ENCODE measurements at places on chromosomes 2 and 18.

- DNase-seq = no peak
These were observed 26.6 kb downstream of the CD28 start for GRCh38 chr2:203732953-203733510.

GRCh38 chr18:72935744-72936143 is 68.0 kb upstream of the NETO1 start:
- no peak for DNase-seq

DNA sequence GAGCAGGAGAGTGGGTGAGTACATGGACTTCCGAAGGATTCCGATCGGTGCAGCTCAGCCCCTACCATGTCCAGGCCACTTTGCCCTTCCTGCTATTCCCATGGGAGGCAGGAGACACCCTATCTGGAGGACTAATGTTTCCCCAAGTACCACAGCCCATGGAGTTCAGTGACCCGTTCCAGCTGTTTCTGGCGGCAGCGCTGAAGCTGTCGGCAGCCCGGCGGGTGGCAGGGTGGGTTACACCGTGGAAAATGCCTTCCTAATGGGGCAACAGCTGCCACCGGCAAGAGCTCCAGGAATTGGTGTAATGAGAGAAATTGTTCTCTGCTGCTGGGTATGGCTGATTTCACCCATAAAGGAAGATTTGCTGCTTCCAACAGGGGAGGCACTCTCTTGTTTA is 98.3 kb downstream of the MYCN start:
- no peak for DNase-seq

DNA sequence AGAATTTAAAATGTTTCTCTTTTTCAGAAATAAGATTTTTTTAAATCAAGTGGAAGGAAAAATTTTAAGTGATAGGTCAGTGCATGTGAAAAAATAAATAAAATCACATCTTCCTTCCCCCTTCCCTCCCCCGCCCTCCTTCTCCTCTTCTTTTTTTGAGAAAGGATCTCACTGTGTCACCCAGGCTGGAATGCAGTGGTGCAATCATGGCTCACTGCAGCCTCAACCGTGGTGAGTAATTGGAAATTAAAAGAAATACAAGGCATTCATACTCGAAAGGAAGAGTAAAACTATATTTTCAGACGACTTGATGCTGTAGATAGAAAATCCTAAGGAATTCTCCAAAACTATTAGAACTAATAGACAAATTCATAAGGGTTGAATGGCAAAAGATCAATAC is 16.9 kb upstream of the CRACDL start:
- no peak for DNase-seq

GRCh38 chr18:14944838-14945237 is 196.9 kb downstream of the ANKRD30B start:
- no peak for DNase-seq

GRCh38 chr2:98598781-98599428 is 9.4 kb downstream of the COA5 start:
- DNase-seq = no peak

- DNase-seq = no peak
These were observed 5.4 kb downstream of the NEB start for GRCh38 chr2:151728804-151729414.

DNA sequence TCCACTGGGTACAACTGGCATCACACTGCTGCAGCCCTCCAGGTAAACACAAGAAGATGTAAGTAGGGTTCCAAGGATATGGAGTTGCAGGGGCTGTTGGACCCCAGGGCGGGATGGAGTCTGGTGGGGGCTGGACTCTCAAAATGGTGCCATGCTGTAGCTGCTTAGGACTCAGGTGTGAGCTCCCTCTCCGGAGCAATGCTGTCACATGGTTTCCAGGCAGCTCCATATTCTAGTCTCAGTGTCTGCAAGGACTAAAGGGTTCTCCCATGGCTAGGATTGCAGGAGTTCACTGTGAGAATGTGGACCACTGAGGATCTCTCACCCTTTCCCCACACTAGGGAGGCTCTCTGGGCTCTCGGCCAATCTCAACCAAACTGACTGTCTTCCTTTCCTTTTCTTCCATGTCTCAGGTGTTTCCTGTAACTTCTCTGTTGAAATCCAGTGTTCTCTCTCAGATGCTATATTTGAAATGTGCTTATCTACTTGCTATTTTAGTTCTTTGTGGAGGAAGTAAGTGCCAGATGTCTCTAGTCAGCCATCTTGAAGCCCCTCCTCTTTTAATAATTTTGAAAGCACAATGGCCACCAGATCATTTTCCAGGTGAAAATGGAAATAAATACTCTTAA is 57.6 kb downstream of the CCNT2 start:
- DNase-seq = no peak

GRCh38 chr2:174693344-174693743 is 70.9 kb downstream of the CHRNA1 start:
- DNase-seq = no peak

DNA sequence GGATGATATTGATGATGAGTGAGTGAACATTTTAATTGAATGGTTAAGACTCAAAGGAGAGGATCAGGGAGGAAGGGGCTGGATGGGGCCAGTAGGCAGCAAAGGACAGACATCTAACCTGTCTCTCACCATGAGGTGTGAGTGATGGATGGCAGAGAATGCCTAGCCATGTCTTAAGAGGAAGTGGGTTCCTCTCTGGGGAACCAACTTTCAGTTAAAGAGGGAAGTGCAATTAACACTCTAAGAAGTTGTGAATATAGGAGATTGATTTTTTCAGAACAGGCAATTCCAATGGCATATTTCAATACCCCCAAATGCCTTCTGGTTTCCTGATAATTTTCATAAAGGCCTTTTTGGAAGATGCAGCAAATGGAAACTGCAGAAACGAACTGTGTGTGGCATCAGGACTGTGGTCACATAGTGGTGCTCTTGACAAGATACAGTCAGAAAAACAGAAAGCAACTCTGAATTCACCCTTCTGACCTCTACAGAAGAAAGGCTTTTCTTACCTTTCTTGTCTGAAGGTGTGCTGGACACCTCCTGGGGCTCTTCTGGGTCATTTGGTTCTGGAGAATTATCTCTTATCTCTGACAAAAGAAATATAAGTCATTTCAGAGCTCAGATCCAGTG is 10.2 kb downstream of the SP110 start:
- no peak for DNase-seq

DNA sequence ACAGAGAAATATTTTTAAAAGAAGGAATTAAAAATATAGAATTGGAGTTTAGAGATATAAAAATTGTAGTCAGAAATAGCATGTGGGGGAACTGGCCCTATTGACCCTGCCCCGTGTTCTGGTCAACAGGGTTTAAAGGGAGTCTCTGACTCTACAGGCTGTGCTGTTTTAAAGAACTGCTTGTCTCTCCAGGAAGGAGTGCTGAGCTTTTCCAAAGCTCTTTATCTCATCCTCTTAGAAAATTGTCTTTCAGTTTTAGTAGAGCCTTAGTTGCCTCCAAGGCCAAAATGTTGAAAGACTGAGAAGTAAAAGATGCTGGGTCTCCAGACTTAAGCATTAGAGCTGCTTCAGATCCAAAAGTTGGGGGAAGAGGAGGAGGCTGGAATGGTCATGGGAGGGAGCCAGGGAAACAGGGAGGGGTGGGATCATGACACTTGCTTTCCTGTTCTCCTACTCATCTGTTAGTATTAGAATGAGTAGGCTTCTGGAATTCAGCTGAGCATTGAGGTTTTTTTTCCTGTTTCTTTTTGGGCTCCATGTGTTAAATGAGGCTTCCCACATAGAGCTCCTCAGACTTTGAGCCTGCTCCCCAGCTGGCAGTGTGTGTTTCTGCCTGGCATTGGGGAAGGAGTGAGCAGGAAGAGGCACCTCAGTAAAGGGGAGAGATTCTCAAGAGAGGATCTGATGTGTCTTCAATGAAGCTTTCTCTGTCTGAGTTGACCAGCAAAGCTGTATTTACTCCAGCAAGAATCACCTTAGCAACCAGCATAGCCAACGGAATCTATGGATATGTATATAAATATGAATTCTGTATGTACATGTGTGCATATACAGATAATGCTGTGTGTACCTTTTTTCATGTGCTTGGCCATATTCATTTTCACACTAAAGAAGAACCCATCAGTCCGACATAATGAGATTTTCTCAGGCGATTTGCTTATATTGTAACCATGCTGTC is 186.8 kb upstream of the FBXO11 start:
- no peak for DNase-seq

Data from stimulated activated CD8-positive, alpha-beta memory T cell treated with anti-CD3 and anti-CD28 coated beads, Interleukin-12 subunit alpha, Interleukin-12 subunit beta, amount 100 ng/mL, for 1 hour (primary cell).